ENCODE measurements at places on chromosomes 11 and 22.
A peak's percentile ranks its signal among the peaks of the same experiment; 100 is the strongest.

DNA sequence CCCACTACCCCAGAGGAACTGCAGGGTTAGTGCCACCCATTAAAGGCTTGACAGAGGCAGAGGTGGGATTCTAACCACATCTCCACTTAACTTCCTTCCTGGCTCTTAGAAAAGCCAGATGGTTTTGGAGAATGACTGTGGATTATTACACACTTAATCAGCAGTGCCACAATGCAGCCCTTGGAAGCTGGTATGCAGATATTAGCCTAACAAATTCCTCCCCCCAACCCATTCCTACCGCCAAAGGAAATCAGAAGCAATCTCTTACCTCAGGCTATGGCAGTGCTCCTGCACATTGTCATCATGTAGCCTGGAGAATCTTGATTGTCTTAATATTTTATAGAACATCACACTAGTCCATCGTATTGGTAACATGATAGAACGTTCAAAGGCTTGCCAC lies 23.2 kb upstream of the NRGN start:
- DNase-seq, result no peak

DNA sequence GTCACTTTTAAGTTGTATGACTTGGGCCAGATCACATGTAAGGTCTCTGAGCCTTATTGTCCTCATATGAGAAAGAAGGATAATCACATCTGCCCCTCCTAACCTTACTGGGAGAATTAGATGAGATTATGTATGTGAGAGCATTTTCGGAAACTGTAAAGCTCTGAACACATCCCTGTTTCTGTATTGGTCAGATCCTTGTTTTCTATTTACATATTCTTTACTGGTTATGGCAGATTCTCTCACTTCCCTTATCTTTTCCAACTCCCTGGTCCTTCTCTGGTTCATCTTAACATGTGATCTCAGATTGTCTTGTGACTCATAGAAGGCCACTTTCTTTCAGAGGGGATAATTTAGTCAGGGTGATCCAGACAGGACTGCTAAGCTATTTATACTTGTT lies 41.8 kb downstream of the CCDC81 start:
- DNase-seq, result peak; percentile 61

DNA sequence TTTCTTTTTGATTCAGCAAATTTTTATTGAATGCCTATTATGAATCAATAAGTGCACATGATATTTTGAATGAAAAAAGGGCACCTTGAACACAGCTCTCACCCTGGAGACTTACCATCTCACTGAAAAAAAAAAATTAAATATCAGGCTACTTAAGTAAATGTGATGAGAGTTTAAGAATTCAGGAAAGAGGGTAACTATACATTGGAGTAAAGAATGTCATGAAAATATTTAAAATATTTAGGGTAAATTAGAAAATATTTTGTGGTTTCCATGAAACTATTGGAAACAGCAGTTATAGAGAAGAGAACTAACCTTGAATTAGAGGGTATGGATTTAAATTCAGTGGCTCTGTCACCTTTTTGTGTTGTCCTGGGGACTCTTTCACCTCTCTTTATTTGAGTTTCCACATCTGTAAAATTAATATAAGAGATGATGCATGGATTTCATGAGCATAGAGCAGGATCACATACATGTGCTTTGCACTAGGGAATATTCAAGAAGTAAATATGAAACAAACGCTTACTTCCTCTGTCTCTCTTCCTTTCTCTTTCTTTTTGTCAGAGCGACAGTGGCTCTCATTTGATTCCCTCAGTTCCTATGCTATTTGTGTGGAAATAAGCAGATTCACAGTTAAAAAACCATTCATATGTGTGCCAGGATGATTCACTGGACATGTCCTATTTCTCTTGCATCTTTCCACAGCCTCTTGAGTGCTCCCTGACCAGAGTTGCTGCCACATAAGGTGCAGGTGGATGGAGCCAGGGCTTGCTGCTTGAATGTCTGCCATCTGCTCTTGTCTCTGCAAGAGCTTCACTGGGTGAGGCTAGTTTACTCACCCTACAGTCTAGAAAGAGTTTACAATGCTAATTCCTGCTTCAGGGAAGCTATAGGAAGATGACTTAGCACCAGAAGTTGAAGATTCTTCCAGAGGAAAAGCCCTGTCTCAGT lies 533.1 kb downstream of the ETS1 start:
- no peak for DNase-seq

- no peak for DNase-seq
Observed at GRCh38 chr11:2609345-2609744, 90.4 kb downstream of the KCNQ1OT1 start.

DNA sequence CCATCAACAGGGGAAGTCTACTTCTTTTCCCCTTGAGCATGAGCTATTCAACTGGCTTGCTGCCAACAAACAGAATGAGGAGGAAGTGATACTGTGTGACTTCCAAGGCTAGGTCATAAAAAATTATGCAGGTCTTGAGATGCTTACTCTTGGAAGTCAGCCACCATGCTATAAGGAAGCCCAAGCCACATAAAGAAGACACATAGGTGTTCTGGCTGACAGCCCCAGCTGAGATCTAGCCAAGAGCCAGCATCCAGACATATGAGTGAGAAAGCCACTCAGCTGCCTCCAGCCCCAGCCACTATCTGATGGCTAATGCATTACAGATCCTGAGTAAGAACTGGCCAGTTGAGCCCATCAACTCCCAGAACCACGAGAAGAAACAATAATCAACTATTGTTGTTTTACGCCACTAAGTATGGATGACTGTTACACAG lies 31.0 kb upstream of the PPP2R1B start:
- peak; percentile 91 for DNase-seq

DNA sequence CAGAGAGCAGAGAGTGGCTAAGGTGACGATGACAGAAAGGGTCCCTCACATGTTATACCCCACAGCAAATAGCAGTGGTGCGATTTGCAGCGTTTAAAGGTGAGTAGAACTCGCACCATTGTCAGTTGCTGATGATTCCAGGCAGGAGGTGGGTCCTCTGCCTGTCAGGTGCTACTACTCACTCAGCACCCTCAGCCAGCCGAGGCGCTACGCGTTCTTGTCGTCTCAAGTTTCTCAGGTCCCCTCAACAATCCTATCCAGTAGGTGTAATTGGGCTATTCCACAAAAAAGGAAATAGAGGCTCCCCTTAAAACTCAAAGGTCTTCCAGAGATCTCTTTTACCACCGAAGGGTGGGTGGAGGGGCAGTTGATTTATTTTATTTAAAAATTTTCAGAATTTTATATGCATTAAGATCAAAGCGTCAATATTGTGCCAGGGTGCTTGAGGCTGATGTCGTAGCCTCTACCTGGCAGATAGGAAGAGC lies 18.3 kb downstream of the ELF5 start:
- DNase-seq, result no peak

DNA sequence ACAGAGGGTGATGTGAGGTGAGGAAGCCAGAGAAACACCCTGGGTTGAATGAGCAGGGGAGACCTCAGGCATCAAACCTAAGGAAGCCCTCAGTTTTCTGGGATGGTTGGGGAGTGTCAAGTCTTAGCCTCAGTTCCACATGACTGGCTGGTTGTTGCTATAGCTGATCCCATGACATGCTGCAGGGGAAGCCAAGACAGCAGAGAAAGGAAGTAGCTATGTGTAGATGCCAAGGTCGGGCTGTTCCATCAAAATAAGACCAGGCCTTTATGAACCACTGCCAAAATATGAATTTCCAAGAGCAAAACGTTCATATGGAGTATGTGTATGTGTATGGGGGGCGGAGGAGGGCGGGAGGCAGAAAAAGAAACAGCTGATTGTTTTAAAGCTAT lies 11.6 kb downstream of the CD59 start:
- DNase-seq, result peak; percentile 66

- no peak for DNase-seq
Observed at GRCh38 chr11:47215366-47215910, 664 bp downstream of the DDB2 start.

DNA sequence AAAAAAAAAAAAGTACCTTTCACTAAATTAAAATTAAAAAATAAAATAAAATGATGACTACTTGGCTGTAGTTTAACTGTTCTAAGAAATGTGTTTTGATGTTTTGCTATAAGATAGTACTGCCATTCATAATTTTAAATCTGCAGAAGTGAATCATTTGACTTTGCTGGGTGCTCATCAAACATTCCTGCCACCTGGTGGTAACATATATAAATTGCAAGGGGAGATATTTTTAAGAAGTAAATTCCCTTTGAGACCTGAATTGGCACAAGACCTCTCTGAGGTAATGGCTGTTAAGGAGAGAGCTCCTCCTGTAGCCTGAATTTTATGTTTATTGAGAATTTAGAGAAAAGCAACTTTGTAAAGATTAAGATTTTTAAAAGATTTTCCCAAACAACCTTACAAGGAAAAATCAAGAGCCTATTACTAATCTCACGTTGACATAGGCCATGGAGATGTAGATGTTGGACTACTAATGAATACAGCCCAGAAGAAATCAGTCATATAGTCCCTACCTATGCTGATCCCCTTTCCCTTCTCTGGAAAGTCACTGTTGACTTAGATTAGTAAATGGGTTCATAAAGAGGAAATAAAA lies 11.9 kb upstream of the NARS2 start:
- peak; percentile 34 for DNase-seq

GRCh38 chr11:72352859-72353551 lies 81.3 kb downstream of the CLPB start:
- no peak for DNase-seq

DNA sequence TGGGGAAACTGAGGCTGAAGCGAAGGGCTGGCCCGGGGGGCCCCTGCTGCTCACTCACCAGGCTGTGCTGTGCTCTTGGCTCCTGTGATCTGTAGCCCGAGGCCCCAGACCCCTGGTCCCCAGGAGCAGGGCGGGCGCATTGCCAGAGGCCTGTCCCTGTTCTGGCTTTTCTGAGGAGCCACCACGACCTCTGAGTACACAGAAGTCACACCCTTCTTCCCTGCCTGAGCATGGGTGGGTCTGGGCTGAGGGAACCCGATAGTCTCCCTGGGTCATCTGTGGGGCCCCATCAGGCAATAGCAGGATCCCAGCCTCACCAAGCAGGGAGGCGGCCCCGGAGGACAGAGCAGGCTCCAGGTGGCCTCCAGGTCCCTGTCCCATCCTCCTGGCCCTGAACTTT lies 5.1 kb downstream of the CASTOR1 start:
- no peak for DNase-seq

DNA sequence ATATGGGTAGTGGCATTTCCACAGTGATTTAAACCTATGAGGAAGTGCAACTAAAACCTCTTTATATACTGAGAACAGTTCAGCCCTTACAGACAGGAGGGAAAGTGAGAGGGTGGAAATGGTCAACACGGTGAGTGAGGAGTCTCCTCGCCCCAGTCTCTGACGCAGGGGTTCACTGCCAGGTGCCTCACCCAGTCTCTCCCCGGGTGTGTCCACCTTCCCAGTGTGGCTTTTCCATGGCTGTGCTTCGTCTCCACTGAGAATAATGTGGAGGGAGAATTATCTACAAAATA lies 116.6 kb upstream of the TOP3B start:
- peak; percentile 29 for DNase-seq

DNA sequence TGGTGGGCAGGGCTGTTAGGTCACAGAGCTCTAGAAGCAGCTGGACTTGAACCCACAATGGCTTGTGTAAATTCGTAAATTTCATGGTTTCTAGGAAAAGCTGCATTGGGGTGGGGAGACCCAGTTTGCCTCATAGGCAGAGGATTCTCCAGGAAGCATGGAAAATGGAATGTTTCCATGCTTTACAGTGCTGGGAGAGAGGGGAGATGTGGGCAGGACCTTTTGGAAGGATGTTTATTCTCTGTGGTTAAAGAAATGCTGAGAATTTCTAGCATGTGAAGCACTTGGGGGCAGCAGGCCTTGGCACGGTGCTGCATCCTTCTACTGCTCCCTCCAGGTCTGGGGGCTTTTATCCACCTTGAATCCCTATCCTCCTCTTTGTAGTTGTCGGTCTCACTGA lies 46.3 kb downstream of the TRAF6 start:
- no peak for DNase-seq

DNA sequence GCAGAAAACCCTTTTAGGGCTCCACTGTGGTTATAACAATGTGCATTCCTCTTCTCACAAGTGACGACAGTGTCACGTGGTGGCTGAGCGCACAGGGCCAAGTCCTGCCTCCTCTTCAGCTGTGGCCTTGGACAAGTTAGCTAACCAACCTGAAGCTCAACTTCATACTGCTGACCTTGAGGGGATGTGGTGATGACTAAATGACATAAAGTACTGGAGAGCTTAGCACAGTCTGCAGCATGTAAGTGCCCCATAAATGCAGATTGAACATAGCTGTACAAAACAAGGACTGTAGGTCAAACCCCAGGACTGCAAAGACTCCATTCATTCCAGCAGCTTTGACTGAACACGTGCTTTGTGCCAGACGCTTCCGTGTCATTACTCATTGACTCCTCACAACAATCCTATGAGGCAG lies 20.1 kb upstream of the MRGPRX2 start:
- DNase-seq, result no peak

GRCh38 chr11:6674862-6675261 lies 8.3 kb downstream of the MRPL17 start:
- peak; percentile 23 for DNase-seq

GRCh38 chr22:26172389-26172990 lies 3.2 kb downstream of the SEZ6L start:
- peak; percentile 35 for DNase-seq

- DNase-seq, result no peak
Observed at GRCh38 chr11:63274776-63275175, 31.4 kb upstream of the SLC22A25 start.

GRCh38 chr11:84866922-84867321 lies 760.2 kb downstream of the DLG2 start:
- DNase-seq, result no peak

DNA sequence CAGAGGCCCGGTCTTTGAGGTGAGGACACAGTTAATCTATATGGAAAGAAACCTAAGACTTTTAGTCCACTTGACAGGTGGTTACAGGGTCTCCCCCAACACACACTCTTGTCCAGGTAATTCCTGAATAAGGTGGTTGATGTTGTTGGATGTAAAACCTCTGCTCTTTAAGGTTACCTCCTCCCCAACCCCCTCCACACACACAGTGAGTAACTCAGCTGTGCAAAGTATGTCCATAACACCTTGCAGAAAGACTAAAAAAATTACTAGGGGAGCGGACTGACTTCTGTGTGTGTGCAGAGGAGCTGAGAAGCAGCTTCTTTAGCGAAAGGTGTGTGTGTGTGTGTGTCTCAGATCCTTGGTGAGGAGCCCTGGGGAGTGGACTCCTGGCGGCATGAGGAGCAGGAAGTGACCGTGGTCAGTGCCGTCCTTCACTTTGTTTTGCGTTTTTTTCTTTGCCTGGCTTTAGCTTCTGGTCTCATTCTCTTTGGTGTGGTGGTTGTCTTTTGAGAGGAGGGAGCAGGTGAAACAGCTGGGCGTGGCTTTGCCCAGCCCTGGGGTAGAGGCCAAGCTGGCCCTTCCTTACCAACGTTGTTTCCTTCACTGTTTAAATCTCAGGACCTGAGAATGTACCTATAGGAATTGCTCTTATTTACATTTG lies 1.7 kb downstream of the ZBED4 start:
- no peak for DNase-seq

GRCh38 chr11:45651841-45652749 lies 13.3 kb downstream of the CHST1 start:
- DNase-seq, result no peak

- DNase-seq, result no peak
Observed at GRCh38 chr11:9617940-9618339, 44.5 kb downstream of the WEE1 start.

GRCh38 chr22:37818409-37819104 lies 4.6 kb upstream of the GALR3 start:
- peak; percentile 87 for DNase-seq
